Left hindlimb (tissue), 1 donor: ENCODE measurements at places on chromosomes 2 and 18.
A peak's percentile ranks its signal among the peaks of the same experiment; 100 is the strongest.

- no peak for DNase-seq
Observed at GRCh38 chr2:126575631-126576030, 80.3 kb upstream of the GYPC start.

- no peak for DNase-seq
Observed at GRCh38 chr2:98281607-98282006, 64.6 kb upstream of the CNGA3 start.

DNA sequence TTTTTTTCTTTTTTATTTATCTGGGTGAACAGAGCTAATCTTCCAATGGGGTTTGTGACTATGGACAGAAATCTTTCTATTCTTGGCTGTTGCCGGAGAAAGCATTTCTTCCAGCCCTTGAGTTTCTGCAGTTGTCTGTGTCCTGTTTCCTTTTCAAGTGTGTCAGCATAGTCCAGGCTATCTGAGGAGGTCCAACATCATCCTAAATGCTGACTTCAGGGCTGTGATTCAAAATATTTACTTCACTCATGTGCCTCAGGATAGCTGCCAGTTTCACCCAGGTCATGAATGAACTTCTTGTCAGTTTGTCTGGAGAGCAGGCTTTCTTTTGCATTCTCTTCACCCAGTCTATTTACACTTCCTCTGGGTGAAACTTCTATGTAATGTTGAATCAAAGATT, 27.9 kb downstream of the ITGAV start:
- no peak for DNase-seq

- no peak for DNase-seq
Observed at GRCh38 chr18:59512025-59512755, 153.1 kb upstream of the LMAN1 start.

DNA sequence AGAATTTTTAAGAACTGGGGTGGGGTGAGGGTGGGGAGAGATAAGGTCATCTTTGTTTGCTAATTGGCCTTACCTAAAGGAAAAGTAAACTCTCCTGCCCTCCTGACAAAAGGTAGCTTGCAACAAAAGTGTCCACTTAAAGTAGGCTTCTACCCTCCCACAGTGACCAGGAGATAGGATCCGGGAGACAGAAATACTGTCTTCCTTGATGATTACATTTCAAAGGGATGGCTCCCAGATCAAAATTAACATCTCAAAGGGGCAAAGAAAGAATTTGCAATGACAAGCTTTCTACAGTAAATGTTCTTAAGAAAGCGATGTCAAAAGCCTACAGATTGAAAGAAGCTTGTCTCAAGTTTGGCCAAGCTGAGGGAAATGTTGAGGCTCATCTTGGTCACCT, 775.3 kb downstream of the CPS1 start:
- no peak for DNase-seq

- no peak for DNase-seq
Observed at GRCh38 chr2:9939587-9940485, 11.7 kb upstream of the GRHL1 start.

DNA sequence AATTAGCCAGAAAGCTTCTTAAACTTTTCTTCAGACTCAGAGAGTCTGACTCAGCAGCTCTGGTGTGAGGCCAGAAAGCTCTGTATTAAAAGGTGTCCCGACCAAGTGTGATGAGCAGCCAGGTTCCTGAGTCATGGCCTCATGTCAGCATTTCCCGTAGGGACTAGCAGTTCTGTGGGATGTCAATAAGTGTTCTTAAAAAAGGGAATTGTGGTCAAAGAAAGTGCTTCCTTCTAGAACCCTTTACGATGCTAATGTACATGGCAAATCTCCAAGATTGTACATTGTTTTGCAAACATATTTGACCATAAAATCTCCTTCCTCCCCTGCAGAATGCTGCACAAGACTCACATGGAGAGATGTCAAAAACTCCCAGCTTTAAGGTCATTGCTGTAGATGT, 80.1 kb downstream of the PLA2R1 start:
- DNase-seq: peak; percentile 27

DNA sequence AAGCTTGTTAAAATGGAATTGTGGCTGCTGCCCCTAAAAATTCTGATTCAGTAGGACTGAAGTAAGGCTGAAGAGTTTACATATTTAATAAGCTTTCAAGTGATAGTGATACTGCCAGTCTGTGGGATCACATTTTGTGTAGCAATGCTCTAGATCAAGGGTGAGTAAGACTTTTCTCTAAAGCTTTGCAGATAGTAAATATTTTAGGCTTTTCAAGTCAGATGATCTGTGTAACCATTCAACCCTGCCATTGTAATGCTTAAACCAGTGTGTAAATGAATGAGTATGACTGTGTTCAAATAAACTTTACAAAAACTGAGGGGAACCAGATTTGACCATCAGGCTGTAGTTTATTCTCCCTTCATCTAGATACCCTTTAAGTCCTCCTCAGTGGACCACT, 92.7 kb downstream of the PIK3C3 start:
- DNase-seq: no peak

DNA sequence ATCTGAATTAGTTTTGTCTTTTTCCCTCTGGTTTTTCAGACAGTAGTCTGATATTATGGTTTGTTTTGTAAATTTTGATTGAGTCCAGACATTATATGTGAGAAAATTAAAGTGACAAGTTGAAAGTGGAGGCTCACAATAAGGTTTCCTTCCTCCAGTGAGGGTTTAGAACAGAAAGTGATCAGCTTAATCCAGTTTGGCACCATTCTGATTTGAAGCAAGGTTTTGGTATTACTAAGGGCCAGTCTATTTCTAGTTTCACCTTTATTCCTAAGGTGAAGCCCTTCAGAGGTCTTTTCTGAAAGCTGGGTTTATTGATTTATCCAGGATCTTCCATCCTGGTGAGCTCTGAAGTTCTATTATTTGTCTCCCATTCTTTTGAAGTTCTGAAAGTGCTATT, 68.7 kb downstream of the CDC42EP3 start:
- no peak for DNase-seq

DNA sequence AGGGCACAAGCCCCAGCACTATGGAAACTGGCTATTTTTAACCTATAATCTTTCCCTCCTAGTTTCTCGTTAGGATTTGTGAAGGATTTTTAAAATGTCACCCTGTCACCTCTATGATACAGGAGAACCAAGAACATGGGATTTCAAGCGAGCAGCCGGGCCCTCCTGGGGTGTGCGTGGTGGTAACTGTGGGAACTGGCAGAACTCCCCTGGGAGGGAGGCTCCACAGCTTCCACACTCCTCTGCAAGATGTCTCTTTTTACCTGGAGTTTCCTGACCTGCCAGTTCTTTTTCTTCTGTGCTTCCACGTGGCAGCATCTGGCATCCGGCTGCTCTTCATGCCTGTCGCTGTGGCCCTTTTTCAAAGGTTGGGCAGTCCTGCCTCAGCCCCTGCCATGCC, 386.3 kb upstream of the MYT1L start:
- DNase-seq: no peak

- no peak for DNase-seq
Observed at GRCh38 chr2:105567996-105568494, 169.2 kb upstream of the FHL2 start.

DNA sequence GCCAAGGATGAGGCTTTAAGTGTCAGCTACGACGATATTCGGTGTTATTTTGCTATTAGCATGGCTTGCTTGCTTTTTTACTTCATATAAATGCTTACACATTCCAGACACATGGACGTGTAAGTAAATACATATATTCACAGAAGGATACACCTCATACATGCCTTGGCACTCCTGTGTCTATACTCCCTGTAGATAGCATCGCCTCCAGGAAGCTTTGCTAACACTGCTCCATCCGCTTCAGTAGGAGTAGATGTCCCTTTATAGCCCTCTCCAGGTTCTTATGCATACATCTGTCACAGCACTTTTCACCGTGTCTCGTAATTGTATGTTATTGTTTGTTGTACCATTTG, 27.5 kb upstream of the KCTD1 start:
- no peak for DNase-seq

DNA sequence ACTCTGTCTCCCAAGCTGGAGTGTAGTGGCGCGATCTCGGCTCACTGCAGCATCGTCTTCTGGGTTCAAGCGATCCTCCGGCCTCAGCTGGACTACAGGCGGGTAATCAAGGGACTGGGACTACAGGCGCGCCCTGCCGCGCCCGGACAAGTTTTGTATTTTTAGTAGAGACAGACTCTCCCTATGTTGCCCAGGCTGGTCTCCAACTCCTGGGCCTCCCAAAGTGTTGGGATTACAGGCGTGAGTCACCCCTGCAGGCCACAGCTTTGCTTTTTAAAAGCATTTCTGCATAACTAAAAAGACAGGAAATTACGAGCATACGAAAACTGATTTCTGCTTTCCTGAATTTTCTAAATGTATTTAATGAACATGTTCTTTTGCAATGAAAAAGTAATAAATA, 916 bp upstream of the OSBPL1A start:
- peak; percentile 36 for DNase-seq

DNA sequence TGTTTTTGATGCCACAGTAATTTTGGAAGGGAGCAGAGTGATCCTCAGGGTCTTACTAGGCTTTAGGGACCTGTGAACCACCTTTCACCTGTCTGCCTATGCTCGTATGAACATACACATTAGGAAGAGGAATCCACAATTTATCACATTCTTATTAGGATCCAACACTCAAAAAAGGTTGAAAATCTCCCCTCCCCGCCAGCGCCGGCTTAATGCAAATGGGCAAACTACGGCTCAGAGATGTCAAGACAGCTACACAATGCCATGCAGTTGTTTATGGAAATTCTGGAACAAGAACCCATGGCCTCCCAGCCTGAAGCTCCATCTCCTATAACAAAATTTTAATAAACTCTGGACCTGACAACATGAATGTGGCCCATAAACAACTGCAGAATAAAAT, 375.9 kb upstream of the ACVR2A start:
- no peak for DNase-seq

- no peak for DNase-seq
Observed at GRCh38 chr2:126766295-126766968, 110.5 kb downstream of the GYPC start.

- no peak for DNase-seq
Observed at GRCh38 chr2:112646791-112647689, 1.3 kb downstream of the SLC20A1 start.
